ENCODE measurements at places on chromosomes 6 and 20. TPM values are rescaled to one million over a fixed set of nuclear protein-coding genes. Genes with fewer than 3 reads are reported as not detected.

The VSTM2L gene
- total RNA-seq: 9.3 TPM

The PYGB gene
- 77.1 TPM for total RNA-seq

DNA sequence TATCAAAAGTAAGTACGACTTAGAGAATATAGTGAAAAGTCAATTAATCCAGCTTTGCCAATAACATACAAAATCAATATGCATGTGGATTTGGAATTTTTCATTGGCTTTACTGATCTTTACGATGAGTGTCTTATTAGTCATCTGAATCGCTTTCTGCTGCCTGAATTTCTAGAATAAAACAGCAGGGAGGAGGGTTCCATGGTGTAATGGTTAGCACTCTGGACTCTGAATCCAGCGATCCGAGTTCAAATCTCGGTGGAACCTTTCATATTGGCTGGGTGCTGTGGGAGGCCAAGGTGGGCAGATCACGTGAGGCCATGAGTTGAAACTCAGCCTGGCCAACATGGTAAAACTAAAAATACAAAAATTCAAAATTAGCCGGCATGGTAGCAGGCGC is 448.8 kb downstream of the RNF144B start:
- H3K4me1 ChIP-seq: no peaks in the 10 kb centered on the region
- H3K27me3 ChIP-seq: no peaks in the 10 kb centered on the region
- no peak overlapping the region for H3K27ac ChIP-seq

DNA sequence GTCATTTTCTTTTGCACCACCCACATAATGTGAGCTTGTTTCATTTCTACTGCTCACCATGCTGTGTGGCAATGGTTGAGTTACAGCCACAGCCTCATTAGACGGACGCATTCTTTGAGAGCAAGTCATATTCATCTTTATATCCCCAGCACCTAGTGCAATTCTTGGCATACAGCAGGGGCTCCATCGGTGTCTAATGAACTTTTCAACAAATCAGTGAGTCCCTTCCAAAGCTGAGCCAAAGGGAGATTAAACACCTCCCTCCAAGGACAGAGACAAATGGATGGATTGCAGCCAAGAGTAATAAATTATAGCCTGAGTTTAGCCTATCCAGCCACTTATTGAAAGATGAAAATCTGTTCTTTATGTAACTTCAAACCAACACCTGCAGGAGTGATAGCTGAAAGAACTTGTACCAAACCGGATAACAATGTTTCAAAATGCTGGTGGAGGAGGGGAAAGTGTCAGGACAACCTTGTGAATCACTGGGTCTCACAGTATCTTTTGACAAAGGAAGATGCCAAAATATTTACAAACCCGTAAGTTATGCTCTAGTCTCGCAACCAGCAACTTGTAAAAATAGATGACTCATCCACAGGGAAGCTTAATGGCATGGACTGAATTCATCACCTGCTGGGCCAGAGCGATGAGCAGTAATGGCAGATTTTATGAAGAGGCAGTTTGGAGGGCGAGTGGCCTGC is 139.0 kb downstream of the PXDC1 start:
- H3K27me3 ChIP-seq: no peaks in the 10 kb centered on the region
- DNase-seq: no peak
- no peak overlapping the region for H3K4me3 ChIP-seq
- no peaks in the 10 kb centered on the region for H3K36me3 ChIP-seq

GRCh38 chr6:144519426-144519825 is 234.3 kb downstream of the UTRN start:
- H3K27ac ChIP-seq: no peak overlapping the region
- no peaks in the 10 kb centered on the region for H3K27me3 ChIP-seq
- H3K4me3 ChIP-seq: no peak overlapping the region
- H3K36me3 ChIP-seq: peaks cover 14% of the 10 kb centered on the region
- no peaks in the 10 kb centered on the region for H3K4me1 ChIP-seq

DNA sequence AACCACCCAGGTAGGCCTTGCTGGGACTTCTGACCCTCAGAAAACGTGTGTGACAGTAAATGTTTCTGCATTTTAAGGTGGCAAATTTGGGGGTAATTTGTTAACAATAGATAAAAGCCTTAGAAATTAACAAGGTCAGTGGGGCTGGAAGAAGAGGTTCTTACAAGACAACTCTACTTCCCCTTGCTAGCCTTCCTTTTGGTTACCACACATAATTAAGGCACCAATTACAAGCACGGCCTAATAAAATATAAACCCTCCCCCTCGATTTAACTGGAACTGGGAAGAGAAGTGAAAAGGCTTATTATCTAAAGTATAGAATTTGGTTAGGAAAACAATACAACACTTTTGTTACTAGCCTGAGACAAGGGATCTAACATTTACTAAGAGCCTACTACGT is 38.8 kb downstream of the ELOVL5 start:
- H3K27me3 ChIP-seq: no peaks in the 10 kb centered on the region
- H3K27ac ChIP-seq: no peak overlapping the region
- peaks cover 8% of the 10 kb centered on the region for H3K36me3 ChIP-seq
- H3K4me3 ChIP-seq: no peak overlapping the region
- H3K4me1 ChIP-seq: peaks cover 35% of the 10 kb centered on the region

DNA sequence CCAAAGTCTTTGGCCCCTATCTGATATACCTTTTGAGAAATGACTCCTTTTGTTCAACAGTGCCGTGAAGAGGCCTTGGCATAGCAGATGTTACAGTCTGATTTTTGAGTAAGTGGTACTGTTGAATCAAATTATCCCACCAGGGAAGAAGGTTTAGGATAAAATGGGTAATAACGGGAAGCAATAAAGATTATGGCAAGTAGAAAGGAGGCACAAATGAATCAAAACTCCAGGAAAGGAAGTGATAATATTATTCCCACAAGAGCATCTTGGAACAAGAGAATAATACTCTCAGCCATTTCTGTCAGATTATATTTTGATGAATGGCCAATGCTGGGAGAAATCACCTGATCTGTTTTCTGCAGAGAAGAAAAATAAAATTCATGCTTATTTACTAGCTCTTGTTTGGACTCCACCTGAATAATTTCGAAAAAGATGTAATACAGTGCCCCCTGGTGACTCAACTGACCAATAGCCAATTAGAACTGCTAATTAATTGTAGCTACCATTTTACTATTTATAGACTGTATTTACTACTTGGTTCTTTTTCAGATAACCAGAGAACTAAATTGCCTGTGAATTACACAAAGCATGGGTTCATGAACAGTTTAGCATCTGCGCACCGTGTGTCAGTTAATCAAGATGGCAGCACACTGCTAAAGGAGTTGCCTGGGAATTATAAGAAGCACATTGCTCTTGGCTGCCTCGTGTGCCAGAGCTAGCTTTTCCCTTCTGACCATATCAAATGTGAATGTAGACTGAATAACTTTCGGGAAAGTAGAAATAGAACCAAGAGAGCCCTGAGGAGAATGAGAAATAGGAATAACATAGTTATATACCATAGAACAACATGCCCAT is 78.5 kb upstream of the TRDN start:
- no peak overlapping the region for H3K27ac ChIP-seq
- H3K27me3 ChIP-seq: no peaks in the 10 kb centered on the region
- DNase-seq: peak; percentile 9
- H3K36me3 ChIP-seq: no peaks in the 10 kb centered on the region
- no peak overlapping the region for H3K4me3 ChIP-seq

Measured in neural crest cell (in vitro differentiated cells).